T-helper 2 cell treated with Interferon-gamma antibody and Interleukin-4, amounts not matched to agents 5 μg/mL and 100 μg/mL, for 36 hours (primary cell): ENCODE measurements at places on chromosomes 11 and 22.
A peak's percentile ranks its signal among the peaks of the same experiment; 100 is the strongest.

DNA sequence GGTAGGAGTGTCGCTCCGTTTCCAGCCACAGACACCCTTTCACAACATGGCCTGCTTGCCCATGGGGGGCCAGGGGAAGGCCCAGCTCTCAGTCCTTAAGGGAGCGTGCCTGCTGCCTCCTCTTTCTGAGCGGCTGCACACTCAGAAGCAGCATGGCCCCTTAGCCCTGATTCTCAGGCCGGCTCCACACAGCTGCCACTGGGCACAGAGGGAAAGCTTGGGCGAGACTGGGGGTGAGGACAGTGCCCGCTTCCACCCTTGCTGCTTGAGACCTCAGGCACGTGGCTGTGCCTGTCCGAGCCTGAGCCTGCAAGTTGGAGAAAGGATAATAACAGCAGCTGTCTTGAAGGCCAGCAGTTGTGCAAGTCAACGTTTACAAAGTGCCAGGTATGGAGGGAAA lies 416.3 kb downstream of the SHANK2 start:
- no peak for DNase-seq

DNA sequence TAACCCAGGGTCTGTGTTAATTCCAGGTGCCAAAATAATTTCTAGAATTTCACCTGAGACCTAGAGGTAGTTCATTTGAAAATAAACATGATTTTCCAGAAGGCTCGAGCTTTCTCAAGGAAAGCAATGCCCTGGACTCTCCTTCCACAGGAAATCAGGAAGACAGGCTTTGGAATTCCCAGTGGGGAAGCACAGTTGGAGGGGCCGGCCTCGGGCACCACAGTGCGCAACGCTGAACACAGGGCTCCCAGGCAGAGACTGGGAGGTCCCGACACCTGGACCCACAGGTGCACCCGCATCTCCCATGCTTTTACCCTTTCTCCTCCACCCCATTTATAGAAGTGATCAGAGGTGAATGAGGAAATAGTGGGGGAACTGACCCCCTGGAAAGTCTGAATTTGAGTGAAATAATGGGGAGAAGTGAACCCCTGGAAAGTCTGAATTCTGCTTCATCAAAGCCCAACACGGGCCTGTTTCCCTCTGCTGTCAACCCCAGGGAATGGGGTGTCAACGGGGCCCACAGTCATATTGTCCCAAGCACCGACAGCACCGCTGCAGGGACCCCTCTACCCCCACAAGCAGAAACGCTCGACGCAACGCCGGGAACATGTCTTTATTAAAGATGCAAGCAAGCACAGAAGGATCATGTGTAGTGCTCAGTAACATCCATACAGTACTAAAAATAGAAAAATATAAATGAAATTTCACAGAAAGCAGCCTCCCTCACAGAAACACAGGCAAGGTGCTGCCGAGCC lies 12.0 kb upstream of the EFCAB6 start:
- DNase-seq, result no peak

DNA sequence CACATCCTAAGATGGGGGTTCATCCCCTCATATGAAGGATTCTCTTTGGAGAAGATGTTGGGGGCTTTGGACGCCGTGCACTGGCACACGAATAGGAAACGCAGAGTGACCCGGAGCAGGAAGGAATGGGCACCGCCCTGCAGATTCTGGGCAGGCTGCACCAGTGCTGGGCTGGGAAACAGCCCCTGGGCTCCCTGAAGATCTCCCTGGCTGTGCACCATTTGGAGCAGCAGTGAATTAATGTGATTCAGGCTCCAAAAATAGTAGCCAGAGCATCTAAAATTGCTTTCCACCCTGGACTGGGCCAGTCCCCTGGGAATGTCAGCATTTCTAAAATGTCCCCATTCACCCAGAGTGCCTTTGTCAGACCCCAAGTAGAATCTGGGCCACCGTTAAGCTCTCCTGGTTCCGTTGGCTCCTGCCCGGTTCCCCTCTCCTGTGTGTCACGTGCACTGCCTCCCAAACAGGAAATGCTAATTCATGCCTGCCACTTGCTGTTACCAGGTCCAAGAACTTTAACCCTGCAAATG lies 18.6 kb downstream of the IRAG1 start:
- no peak for DNase-seq

- DNase-seq, result no peak
Measured at GRCh38 chr22:39800790-39801520, 92.6 kb downstream of the ENTHD1 start.

DNA sequence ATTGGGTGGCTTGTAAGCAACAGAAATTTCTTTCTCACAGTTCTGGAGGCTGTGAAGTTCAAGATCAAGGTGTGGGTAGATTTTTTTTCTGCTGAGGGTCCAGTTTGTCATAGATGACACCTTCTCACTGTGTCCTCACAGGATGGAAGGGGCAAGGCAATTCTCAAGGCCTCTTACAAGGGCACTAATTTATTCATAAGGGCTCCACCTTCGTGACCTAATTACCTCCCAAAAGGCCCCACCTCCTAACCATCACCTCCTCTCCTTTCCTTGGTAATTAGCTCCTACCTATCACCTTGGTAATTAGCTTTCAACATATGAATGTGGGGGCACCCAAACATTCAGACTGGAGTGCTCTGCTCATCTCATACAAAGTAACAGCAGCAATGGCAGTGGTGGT lies 92.3 kb upstream of the CD44 start:
- DNase-seq, result no peak

DNA sequence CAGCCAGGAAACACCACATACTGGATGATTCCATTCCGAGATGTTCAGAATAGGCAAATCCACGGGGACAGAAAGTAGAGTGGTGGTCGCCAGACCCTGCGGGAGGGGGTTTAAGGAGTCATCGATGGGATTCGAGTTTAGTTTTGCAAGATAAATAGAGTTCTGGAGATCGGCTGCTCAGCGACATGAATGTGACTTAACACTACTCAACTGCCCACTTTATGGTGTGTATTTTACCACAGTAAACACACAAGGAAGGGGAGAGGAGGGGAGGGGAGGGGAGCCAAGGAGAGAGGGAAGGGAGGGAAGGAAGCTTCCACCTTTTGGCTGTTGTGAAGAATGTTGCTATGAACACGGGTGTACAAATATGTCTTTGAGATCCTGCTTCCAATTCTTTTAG lies 10.4 kb upstream of the ARHGAP8 start:
- no peak for DNase-seq

DNA sequence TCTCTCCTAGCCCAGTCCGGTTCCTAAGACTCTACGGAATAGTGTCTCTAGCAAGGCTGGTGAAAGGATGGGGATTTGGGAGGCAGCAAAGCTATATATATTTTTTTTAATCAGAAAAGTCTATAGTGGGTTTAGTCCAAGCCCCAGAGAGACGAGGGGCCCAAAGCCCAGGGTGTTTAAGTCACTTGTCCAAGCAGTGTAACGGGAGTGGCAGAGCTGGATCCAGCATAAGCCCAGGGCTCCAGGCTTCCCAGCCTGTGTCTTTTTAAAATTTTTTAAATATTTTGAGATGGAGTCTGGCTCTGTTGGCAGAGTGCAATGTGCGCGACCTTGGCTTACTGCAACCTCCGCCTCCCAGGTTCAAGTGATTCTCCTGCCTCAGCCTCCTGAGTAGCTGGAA lies 6.8 kb downstream of the GRIK4 start:
- DNase-seq, result no peak

DNA sequence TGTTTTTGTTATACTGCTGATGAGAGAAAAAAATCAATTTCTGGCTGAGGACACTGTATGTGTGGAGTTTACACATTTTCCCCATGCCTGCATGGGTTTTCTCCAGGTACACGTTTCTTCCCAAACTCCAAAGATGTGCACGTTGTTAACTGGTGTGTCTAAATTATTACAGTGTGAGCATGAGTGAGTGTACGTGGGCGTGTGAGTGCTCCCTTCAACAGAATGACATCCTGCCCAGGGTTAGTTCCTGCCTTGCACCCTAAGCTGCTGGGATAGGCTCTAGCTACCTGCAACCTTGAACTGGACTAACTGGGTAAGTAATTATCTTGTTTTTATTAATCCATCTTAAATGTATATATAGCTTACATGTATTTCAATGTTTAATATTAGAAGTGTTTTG lies 5.5 kb downstream of the NPAT start:
- DNase-seq, result no peak

GRCh38 chr22:49749227-49749626 lies 78.4 kb downstream of the BRD1 start:
- DNase-seq, result no peak

DNA sequence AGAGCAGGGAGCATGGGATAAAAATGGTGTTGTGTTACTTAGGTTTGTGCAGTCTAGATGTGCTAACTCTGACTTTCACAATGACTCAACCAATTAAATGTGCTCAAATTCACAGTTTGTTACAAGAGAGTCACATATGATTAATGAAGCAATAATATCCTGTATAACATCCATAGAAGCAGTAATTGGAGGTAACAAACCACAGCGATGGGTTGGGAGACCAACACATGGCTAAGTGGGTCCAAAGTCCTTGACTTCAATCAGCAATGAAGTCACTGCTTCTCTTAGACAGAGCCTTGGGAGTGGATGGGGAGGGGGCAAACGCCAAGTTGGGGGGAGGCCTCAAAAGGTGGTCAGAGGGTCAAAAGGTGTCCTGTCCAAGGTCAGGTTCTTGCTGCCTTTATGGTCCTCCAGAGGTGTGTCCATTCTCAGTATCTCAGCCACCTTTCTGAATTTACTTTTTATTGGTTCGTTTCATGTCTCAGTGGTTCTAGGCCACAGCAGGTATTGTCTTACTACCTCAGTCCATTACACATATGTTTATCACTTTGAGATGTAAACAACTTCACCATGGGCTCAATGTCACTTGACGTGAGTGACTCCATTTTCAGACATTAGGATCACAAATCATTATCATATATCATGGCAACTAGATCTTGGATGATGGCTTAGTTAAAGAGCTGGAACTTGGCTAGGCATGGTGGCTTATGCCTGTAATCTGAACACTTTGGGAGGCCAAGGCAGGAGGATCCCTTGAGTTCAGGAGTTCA lies 32.4 kb downstream of the SLN start:
- DNase-seq, result no peak

DNA sequence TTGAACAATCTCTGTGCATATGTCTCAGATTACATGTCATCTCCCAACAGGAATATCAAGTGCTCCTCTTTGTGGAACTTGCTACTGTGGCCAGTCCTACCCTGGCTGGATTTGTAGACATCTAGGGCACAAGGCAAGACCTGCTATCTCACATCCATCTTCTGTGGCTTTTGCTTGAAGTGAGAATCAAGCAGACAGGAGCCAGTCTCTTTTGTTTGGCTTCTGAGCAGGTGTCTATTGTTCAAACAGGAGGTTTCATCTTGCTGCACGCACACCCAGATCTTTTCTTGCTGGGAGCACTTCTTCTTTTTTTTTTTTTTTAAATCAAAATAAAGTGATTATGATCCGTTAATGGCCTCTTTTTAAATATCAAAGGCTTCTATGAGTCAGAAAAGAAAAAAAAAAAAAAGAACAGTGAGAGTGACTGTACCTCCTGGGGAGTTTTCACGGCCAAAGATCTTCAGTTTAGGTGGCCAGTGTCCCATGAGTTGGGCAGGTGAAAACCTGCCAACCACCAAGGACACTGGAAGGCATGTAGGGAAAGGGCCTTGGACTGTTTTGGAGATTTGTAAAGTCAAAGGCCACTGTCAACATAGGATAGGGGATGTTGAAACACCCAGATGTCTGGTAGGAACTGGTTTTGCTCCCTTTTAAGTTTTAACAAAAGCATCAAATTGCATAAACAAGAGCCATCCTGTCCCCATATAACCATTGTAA lies 78.1 kb downstream of the CD44 start:
- peak; percentile 7 for DNase-seq

DNA sequence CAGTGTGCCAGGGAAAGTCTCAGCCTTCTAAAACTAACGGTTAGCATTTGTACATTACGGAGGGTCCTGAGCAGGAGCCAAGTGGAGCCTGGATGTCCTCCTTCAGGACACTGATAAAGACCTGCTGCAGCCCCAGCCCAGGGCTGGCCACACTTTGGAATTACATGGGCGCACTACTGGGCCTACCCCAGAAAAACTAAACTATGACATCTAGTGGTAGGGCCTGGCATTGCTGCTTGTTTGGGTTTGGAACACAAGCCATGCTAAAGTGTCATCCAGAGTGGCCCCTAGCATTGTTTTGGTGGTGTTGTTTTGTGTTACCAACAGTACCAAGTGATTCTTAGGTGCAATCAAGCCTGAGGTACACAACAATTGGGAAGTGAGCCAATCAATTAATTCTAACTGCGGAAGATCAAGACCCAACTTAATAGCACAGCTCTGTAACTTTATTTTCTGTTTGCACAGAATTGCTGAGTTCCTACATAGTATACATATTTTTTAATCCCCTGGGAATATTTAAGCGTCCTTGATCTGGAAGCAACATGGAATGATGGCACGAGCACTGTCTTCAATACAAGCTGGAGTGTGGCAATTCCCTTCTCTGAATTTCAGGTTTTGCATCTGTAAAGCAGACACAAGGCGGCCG lies 340.7 kb downstream of the LARGE1 start:
- peak; percentile 13 for DNase-seq

DNA sequence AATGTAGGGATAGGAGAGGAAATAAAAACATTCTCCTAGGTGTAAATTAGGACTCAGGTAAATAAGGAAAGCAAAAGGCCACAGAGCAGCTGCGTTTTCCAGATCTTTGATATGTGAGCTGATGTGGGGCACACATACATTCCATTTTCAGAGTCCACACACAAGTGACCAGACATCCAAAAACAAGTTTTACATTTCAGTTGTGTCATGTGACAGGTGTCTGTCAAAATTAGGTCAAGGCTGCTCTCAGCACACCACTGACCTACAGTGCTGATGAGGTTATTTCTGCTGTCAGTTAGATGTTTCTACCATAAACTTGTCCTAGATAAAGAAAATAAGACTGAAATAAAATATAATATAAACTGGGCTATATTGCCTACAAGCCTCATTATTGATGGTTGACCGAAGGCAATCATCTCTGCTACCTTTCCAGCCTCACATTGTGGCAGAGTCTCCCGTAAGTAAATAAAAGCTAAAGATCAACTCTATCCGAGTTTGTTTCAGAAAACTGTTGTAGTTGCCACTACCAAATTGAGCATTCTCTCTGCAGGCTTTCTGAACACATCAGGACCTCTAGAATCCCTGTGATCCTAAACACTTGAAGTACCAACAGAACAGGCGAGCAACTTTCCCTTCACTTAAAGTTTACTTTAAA lies 7.9 kb downstream of the ARHGAP20 start:
- DNase-seq, result no peak

GRCh38 chr11:79449040-79449439 lies 8.2 kb upstream of the TENM4 start:
- DNase-seq, result no peak

- DNase-seq, result no peak
Measured at GRCh38 chr11:124749912-124750311, 2.1 kb downstream of the VSIG2 start.

DNA sequence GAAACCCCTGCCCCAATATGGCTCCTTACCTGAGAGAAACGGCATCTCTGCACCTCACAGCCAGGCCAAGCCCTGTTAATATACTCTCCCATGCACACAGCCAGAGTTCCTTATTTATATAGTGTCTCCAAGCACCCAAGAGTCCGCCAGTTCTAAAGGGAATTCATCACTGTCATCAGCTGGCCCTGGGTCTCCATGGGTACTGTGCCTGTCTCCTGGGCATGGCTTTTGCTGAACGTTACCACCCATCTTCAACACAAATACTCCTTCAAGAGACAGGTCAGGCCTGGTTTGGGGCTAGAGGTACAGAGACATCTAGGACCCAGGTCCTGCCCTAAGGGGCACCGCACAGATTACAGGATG lies 1.6 kb upstream of the ATG16L2 start:
- DNase-seq, result peak; percentile 16
